Activated CD4-positive, alpha-beta T cell treated with anti-CD3 and anti-CD28 coated beads, Interleukin-2, amount 50 U/mL, for 24 hours (primary cell): ENCODE measurements at places on chromosomes 2 and 18.

- no peak for DNase-seq
These were observed 1333.1 kb downstream of the LRP1B start for GRCh38 chr2:140797718-140798117.

- no peak for DNase-seq
These were observed 74.1 kb upstream of the GLI2 start for GRCh38 chr2:120661551-120661950.

DNA sequence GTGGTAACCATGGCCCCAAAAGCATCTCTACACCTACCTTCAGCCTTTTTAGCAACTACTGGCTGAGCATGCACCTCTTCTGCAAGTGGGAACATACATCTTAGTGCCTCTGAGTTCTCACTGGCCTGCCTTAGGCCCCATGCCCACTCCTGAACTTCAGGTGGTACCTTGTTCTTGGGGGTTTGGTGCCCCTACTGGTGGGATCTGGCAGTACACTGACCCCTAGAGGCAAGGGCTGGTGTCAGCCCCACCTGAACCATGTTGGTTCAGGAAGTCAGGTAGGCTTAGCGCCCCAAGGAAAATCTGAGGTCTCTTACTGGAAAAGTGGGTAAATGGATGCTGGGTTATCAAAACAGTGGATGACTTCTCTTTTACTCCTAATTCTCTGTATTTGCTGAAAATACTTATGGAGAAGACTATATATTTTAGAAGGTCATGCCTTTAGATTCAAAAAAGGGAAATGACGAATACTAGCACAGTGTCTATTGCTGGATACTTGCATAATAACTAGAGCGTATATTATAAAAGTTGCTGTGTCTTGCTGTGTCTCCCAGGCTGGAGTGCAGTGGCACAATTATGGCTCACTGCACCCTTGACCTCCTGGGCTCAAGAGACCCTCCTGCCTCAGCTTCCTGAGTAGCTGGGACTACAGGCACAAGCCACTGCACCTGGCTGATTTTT is 84.6 kb downstream of the RAB31 start:
- DNase-seq: no peak

DNA sequence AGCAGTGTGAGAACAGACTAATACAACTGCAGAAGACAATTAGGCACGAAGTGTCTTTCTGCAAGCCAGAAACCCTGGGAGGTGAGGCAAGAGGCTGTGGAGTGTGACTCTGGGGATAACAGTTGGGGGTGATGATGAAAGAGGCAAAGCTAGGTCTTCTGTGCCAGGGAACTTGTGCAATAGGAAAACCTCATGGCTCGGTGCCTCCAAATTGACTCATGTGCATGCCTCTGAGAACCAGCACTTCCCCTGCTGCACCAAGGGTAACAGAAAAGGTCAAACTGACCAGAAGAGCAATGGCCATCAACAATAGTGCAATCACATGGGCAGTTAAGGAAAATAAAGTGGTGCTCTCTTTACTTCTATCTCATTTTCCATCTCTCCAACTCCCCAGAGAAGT is 136.4 kb downstream of the SCG2 start:
- DNase-seq: no peak

GRCh38 chr2:237662671-237663093 is 35.3 kb downstream of the LRRFIP1 start:
- DNase-seq: no peak
